Left kidney (tissue), 8 donors: ENCODE measurements at places on chromosomes 1 and 21.

GRCh38 chr1:113041569-113042284 is 31.3 kb upstream of the LRIG2 start:
- DNase-seq: no peak

GRCh38 chr21:36477559-36477958 is 2.4 kb downstream of the CLDN14 start:
- no peak for DNase-seq

GRCh38 chr21:29696937-29697336 is 242.9 kb downstream of the GRIK1 start:
- no peak for DNase-seq

GRCh38 chr1:19457607-19458006 is 27.7 kb downstream of the CAPZB start:
- DNase-seq: no peak

DNA sequence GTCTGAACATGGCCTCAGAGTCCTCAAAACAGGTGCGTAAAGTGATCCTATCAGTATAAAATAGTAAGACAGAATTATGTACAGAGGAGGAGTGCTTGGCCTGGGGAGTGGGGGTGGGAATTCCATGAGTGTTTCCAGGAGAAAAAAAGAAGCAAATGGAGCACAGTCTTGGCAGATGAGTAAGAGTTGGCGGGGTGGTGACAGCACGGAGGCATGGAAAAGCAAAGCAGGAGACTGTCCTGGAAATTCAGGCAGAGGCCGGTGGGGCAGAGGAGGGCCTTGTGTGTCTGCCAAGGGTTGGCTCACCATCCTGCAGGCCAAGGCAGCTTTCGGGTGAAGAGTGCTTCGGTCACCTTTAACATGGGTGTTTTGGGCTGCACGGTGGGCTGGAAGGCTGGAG is 63.4 kb downstream of the OPTC start:
- no peak for DNase-seq

DNA sequence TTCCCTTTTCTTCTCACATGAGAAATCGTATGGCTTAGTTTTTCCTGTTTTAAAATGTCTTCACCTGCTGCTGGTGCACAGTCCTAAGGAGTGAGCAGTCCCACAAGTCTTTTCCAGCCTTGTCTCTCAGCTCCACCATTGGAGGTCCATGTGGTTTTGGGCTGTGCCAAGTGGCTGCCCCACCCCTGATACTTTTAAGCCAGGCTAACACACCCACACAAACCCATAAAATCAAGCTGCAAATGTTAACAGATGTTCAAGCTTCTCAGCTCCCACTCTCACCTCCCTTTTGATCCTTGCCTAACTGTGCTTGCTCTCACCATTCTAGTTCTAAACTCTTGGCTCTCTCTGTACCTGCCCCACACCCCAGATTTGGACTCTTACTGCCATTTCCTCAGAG is 74.5 kb upstream of the COL24A1 start:
- no peak for DNase-seq

DNA sequence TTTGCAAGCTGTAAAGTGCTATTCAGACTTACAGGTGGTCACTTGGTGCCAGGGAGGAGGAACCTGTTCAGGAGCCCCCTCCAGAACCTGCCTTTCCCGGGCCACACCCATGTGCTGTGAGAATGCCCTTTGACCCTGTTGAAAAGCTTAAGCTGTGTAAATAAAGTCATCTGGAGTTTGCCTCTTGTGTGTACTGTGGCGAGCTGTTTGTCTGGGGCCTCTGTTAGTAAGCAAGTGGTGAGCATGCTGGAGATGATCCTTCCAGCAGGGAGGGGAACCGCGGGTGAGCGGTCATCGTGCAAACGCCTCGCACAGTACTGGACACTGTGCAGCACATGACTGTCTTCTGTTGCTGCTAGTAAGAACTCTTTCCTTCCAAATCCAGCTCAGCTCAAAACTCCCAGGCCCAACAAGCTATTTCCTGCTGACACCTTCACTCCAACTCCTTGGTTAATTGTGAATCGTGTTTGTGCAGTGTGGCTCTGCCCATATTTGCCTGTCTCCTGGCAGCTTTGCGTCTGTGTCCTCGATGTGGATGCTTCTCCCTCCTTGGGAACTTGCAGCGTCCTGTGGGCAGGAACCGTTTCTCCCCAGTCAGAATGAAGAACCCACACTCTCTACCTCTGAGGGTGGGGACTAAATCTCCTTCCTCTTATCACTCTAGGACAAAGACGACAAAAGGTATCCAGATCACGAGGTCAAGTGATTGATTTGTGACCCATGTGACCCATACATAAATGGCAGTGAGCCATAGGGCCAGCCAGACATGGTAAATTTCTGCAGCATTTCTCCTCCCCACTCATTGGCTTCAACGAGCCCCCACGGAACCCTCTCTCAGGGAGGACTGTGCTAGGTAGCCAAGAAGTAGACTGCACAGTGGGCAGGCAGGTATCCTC is 13.9 kb upstream of the BTG2 start:
- no peak for DNase-seq

DNA sequence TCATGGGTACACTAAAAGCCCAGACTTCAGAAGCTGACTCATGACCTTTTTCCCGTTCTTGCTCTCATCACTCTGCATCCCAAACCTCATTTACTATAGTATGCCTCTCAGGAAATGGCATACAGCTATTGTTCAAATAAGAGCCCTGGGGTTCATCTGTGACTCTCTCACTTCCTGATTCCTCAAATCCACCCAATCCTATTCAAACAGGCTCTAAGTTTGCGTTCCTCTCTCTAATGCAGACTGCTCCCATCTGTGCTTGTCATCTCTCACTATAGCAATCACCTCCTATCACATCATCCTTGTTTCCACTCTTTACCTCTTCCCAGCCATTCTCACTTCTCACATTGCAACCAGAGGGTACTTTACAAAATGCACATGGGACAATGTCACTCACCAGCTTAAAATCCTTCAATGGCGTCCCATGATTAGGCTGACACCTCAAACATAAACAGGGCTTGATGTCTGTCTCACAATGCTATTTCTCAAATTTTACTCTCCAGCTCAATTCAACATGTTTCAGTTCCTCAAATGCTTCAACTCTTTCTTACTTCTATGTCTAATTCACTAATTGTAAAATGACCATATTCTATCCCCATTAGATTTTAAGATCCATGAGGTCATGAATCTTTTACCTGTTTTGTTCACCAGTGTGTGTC is 408.4 kb downstream of the NTNG1 start:
- DNase-seq: no peak

- no peak for DNase-seq
These were observed 8.2 kb downstream of the ADORA1 start for GRCh38 chr1:203135636-203136305.
